Fibroblast of pulmonary artery (primary cell): ENCODE measurements at places on chromosomes 6 and 20.

- peak; percentile 86 for DNase-seq
These were observed 128.5 kb upstream of the CDYL start for GRCh38 chr6:4647414-4648365.

DNA sequence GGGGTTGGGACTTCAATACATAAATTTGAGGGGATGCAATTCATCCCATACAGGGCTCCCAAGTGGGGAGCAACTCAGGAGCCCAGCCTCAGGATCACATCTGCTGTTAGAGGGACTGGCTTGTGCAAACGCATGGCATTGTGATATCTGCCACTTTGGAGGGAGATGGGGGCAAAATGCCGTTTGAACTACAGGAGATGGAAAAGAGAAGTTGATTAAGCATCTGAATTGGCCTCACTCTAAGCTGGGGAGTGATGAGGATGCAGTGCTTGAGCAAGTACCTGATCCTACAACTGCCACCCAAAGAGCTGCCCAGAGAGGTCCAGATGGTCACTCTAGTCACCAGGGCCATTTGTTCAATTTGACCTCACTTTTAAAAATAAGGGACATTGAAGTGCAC, 2.0 kb downstream of the LY86 start:
- no peak for DNase-seq

- DNase-seq: peak; percentile 30
These were observed 43.2 kb upstream of the PLCB4 start for GRCh38 chr20:9025643-9026042.

- no peak for DNase-seq
These were observed 49.0 kb downstream of the MDGA1 start for GRCh38 chr6:37648465-37649330.

GRCh38 chr6:131316654-131317053, 181.4 kb downstream of the AKAP7 start:
- DNase-seq: no peak

DNA sequence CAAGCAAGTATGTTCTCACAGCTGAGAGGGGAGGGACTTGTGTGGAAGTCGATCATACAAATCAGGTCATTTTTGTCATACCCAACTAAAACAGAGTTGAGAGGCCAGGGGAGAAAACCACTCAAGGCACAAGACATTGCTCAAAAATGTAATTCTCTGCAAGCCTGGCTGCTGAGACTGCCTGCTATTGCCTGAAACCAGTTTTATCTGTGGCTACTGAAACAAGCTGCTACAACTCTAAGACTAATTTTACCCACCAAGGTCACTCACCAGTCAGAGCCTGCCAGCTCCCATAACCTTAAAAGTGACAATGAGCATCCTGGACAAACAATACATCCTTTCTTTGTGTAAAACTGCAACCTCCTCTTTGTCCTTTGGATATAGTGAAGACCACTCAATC, 54.1 kb upstream of the CST7 start:
- DNase-seq: no peak

GRCh38 chr6:195861-196360, 96.4 kb upstream of the DUSP22 start:
- DNase-seq: peak; percentile 55

DNA sequence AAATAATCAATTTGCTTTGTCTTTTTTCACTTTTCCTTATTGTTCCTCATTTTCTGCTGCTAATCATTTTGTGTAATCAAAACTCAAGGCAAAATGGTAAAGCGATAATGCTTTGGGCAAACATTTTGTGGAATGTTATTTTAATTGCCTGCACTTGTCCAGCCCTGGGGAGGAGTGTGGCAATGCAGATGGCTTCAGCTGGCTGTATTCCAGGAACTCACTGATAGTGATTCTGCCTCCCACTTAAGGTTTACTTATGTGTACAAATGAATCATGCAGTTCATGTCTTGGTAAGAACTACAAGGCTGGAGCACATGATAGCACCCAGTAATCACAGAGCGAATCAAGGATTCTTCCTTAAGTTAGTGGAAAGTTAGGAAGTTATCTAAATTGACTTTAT, 107.8 kb downstream of the COL19A1 start:
- peak; percentile 44 for DNase-seq

DNA sequence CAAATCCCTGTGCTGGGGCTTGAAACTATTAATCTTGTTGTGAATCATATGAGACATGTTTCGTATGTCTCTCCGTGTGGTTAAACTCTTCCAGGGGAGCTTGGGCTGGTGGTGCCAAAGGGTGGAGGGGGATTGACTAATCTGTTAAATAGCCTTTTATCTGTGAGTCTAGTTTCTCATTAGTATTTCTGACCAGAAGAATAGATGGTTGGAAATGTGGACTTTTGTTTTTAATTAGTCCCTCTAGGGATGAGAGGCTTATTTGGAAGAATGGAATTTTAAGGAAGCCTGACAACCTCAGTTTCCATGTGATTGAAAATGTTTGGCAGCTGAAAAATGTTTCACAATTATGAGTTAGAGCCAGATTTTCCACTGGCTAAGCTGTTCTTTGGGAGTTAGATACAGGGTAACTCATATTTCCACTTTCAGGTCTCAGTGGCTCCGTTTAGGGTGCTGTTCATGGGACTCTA, 117.3 kb downstream of the BCKDHB start:
- peak; percentile 39 for DNase-seq

GRCh38 chr20:59958123-59958522, at the start of gene CDH26:
Gene CDH26 (plus strand): TSS chr20:59958423. CDS start chr20:59958727, 304 bp downstream.
- DNase-seq: no peak

GRCh38 chr6:152975204-152975915, 7.5 kb downstream of the FBXO5 start:
- no peak for DNase-seq

DNA sequence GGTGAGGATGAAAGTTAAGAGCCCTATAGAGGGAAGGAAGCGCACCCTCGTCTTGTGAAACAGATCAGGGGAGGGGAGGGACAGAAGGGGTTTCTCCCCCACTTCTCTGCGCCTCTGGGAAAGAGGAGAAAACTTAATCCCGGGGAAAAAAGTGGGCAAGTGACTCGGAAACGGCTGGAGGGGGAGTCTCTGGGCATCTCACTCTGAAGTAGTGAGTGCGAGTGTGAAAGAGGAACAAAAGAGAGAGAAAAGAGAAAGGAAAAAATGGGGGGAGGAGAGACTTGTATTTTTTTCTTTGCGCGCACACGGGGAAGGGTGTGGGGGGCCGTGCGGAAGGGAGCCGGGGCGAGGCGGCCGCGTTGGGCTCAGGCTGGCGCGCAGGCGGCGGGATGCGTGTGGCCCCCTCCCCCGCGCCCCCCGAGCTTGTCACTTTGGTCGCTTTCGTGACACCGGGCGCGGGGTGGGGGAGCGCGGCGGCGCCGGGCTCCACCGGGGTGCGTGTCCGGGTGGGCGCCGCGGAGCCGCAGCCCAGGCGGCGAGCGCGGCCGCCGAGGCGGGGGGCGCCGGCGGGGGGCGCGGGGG, 454 bp downstream of the L3MBTL3 start:
- no peak for DNase-seq

GRCh38 chr20:4998160-4998651, 3.1 kb downstream of the SLC23A2 start:
- DNase-seq: no peak

- no peak for DNase-seq
These were observed 2.8 kb downstream of the PREX1 start for GRCh38 chr20:48824830-48825565.

DNA sequence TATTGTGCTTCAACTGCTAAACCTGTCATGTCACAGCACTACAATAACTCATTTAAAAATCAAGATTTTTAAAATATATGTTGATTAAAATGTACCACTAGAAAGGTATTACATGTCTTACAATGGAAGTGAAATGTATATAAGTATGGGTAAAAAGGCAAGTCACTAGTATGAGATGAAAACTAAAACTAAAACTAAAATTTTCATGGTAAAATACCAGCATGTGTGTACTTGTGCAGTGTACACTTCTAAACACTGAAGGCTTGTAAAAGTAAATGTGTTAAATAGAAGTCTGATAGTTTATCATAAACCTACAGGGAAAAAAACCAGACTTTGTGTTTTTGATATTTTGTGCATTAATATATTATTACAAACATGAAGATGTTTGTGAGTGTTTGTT, 13.7 kb upstream of the TMEM244 start:
- no peak for DNase-seq

DNA sequence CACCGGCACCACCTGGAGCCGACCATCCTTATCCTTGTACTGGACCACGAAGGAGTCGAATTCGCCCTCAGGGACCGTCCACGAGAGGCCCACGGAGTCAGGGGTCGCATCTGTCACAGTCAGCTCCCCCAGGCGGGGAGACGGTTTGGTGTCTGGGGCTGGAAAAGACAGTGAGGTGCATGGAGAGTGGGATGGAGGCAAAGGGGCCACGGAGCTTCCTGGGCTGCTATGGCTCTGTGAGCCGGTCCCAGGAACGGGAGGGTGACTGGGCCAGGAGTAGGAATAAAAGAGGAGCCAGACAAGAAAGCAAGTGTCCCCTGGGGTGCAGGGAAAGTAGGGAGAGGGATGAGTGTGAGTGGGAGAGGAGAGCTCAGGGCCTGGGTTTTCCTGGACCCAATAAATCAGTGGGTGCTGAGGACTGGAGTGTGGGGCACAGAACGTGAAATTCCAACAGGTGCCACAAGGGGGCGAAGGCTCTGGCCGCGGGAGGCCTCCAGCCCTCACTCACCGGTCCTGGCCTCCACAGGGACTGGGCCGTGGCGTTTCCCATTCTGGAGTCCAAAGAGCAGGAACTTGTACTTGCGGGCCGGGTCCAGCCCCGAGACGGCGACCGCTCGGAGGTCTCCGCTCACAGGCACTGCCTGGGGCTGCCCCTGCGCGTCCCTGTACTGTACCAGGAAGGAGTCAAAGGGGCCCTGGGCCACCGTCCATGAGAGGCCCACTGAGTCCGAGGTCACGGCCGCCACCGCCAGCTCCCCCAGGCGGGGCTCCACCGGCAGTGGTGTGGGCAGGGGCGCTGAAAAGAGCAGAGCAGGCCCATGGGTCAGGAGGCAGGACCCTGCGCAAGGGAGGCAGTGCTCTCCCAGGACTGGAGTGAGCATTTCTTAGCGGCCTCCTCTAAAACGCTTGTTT, 9.9 kb downstream of the CYP21A2 start:
- peak; percentile 65 for DNase-seq

- DNase-seq: no peak
These were observed 794.3 kb downstream of the PHF3 start for GRCh38 chr6:64429926-64430325.

DNA sequence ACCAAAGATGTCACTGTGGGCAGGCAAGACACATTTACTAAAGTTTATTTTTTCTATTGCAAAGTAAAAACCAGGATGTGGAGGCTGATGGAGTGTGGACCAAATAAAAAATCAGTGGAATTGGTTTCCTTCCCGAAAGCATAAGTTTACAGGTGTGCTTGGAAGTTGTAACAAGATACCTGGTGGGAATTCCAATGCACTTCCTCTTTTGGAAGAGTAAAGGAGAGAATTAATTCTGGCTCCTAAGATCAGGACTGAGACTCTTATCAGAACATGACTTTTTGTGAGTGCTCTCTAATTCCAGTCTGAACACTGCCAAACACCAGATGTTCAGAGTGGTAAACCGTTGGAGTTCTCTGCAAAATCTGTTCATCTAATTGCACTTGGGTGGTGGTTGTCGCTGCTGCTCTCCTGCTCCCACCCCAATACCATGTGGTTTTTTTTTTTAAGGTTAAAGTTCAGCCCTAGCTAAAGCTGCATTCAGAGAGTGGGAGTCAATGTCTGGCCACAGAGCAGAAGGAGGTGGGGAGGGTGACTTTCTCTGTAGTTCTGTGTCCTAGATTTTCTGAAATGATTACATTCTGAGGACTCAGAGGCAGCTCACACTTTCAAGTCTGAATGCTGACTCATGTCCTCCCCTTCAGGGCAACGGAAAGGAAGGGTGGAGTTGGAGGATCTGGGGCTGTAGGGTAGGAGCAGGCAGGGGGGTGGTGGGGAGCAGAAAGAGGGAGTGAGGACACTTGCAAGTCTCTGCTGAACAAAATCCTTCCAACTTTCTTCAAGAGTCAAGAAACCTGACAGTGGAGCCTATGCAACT, 275.8 kb upstream of the PRDM1 start:
- DNase-seq: peak; percentile 38

DNA sequence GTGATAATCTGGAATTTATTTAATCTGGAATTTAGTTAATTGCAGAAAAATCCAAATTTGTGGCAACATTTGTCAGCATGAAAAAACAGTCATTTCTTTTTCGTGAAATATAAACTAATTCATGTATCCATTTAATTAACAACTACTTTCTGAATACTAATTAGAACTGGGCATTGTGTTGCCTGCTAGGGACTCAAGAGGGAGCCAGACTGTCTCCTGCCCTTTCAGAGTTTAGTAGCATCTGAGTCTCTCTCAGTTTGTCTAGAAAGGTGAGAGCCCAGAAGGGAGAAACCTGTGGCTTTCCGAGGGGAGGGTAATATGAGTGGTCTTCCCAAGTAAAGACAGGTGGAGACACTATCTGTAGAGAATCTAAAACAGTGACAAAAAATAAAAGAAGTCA, 210.9 kb upstream of the HDDC2 start:
- peak; percentile 6 for DNase-seq

DNA sequence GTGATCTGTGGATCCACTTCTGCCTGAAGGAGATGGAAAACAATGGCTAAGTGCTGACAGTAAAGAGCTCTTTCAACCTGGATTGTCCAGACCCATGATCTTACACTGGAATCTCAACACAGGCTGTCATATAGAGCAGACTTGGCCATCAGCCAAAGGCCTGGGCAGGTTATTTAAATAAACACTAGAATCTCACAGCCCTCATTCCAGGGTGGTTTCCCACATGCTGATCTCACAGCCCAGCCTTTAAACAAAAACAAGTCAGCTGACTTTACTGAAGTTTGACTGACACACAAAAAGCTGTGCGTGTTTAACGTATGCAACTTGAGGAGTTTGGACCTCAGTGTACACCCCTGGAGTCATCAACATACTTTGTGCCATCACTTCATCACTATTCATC, 28.4 kb downstream of the SYNDIG1 start:
- DNase-seq: peak; percentile 7

DNA sequence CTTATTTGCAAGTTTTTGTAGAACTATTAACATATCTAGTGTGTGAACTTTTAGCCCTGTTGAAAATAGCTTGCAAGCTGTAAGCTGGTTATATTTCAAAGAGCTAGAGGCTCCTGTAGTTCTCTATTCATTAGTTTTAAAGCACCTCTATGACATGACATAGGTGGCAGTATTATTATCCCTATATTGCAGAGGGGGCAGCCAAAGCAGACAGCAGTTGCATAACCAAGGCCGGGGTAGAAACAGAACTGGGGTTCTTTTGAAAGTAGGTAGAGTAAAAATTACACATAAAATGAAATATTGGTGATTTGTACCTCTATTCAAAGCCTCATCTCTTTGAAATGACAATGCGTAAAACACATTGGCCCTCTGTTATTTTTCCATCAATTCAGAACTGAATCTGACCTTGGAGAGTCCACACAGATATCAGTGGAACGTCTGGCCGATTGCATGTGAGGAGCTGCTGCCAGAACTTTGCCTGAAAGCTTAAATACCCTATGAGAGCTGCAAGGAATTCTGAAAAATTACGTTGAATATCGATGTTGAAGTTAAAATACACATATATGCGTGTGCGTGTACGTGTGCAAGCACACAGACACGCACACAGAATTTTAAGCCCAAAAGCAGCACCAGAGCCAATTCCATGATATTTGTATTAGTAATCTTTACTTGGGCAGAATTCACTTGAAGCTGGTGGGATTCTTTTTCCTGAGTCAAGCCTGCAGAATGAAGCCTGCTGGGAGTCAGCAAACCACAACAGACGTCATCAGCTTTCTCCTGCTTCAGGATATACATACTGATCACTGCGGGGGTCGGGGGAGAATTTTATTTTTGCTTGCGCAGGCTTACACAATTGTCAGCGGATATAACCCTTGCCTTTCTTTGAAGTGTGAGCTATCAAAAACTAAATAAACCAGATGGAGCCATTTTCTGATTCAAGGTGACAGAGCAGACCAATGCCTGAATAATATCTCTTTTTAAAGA, 163.2 kb downstream of the PDE7B start:
- peak; percentile 99 for DNase-seq
